ENCODE measurements at places on chromosomes 5 and 9.

- no peak for DNase-seq
Measured at GRCh38 chr9:967903-968641, 8.4 kb upstream of the DMRT3 start.

GRCh38 chr9:107674721-107675277 is 185.2 kb upstream of the KLF4 start:
- DNase-seq = no peak

DNA sequence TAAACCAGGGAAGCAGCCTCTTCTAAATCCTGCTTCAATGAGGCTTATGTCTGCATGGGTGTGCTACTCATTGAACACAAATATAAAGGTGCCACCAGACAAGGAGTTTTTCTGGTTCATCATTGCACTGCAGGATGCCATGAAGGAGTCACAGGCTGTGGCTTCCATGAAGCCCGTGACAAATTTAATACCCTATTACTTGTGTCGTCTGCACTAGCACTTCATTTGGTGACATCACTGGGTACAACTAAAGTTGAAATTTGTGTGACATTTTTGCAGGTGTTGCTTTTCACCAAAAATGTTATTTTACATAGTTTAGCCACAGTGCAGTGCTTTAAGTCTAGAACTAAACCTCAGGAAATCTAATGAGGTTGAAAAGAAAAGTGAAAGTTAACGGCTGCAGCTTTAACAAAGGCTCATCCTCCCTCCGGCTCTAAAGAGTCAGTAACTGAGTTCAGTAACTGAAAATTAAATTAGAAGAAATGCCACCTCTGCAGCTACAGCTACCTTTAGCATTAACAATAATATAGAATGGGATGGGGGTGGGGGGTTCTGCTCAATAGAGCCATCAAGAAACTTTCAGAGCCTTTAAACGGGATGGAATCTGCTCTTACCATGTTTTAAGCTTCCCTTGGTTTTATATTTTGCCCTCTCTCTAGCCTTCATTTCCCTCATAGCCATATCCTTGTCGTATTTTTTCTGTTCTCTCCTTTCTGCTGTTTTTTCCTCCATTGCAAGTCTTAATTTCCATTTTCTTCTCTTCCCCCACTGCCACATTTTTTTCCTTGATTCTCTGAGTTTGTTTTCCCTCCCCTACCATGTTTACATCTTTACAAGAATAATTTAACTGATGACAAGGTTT is 233.8 kb upstream of the TMEM161B start:
- no peak for DNase-seq

- DNase-seq = no peak
Measured at GRCh38 chr9:98874721-98875255, 67.3 kb downstream of the GALNT12 start.

GRCh38 chr5:172028167-172028566 is 21.7 kb upstream of the FBXW11 start:
- DNase-seq = no peak

DNA sequence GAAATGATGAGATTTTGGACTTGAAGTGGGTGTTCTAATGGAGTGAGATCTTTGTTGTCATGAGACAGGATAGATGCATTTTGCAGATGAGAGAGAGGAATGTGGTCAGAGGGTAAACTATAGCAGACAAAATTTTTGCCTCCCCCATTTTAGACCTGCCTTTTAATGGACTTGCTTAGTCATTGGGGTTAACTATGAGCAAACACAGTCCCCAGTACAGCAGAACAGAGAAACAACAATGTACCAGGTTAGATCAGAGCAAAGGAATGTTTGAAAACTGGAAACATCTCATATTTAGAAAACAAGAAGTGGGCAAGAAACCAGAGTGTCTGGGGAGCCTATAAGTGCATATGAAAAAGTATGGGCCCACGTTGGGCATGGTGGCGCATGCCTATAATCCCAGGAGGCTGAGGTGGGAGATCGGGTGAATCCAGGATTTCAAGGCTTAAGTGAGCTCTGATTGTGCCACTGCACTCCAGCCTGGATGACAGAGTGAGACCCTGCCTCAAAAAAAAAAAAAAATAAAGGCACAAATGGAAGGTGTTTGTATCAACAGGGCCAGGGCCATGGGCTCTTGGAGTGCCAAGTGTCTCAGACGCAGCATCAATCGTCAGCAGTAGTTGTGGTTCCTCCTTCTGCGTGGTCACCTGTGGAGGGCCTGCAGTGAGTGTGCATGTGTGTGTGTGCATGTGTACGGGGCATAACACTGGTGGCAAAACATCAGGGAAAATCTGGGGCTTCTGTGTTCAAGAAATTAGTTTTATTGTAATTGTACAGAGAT is 214.4 kb upstream of the S1PR3 start:
- no peak for DNase-seq

GRCh38 chr5:55480781-55481180 is 54.0 kb downstream of the PLPP1 start:
- DNase-seq = no peak

- no peak for DNase-seq
Measured at GRCh38 chr9:121472446-121472845, 27.2 kb downstream of the GGTA1 start.

GRCh38 chr5:145473042-145473642 is 362.0 kb downstream of the PRELID2 start:
- no peak for DNase-seq

GRCh38 chr9:120521101-120521500 is 58.9 kb downstream of the CDK5RAP2 start:
- DNase-seq = no peak

- DNase-seq = no peak
Measured at GRCh38 chr5:16679863-16680262, 63.1 kb upstream of the RETREG1 start.

DNA sequence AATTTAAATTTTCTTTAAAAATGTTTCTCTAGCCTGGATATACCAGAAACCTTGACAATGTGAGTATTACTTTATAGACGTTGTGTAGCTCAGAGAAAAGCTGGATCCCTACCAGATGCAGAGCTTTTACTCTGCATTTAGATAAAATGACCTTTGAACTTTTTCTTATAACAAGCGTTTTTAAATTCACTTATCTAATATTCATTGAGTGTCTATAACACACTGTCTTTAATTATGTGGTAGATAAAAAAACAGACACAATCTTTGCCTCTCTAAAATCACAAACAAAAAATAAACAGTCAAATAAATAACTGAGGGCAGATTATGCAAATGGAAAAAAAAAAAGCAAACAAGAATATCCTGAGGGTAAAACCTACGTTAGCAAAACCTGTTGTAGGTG is 773.6 kb downstream of the CDH12 start:
- no peak for DNase-seq

All from stimulated activated naive CD4-positive, alpha-beta T cell treated with Interleukin-2 at 50 U/mL for 16 hours (primary cell).